ENCODE measurements at places on chromosomes 3 and 15.

DNA sequence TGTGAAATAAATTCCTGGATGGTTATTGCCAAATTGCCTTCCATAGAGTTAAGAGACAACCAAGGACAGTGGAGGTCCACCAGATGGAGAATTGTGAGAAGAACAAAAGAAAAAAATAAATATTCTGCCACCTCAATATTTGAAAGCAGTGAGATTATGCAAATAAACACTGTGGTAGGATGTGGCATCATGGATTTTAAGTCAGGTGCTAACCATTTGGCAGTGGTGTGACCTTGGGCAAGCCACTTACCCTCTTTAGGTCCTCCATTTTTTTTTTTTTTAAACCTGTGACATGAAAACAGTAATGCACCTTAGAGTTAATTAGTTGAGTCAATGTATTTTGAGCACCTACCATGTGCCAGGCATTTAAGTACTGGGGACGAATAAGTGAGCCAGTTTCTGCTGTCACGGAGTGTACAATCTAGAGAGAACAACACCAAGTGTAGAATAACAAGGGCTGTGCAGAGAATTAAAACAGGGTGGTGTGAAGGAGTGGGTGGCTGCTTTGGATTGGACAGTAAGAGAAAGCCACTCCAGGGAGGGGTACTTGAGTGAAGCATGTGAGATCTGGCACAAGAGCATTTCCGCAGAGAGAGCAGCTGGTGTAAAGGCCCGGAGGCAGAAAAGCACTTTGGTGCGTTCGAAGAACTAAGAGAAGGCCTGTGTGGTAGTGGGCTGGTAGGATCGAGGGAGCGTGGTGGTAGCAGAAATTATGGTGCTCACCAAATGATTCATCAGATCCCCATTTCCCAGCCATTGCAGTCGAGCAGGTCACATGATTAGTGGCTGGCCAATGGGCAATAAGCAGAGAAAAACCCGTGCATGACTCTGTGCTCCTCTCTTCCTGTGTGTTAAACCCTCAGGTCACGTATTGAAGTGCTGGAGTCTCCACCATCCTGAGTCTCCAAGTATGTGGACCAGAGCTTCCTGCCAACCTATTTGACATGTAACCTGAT is 39.2 kb downstream of the CCK start:
- DNase-seq: no peak

DNA sequence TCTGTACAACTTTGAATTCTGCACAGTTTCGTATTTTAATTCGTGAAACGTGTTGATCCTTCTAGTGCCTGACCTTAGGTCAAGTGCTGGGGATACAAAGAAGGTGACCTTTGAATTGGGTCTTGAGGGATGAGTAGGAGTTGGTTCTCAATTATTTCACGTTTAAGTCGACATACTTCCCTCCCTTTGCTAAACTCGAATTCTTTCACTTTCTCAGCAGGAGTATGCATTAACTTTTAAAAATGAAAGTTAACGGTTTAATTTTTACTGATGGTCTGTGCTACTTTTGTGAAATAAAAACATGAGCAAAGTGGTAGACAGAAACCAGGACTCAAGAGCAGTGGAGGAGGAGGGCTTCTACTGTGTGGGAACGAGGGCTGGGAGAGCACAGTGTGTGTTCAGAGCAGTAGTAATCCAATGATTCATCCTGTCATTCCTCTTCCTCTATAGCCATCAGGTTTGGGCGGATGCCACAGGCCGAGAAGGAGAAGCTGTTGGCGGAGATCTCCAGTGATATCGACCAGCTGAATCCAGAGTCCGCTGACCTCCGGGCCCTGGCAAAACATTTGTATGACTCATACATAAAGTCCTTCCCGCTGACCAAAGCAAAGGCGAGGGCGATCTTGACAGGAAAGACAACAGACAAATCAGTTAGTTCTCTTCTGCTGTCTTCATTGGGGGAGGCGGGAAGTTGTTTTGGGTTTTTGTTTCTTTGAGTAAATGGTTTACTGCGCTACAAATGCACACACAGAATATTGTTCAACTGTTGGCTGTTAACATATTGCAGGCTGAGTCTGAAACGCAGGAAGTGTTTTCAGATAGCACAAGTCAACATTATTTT is 78.6 kb upstream of the TSEN2 start:
- DNase-seq: no peak

GRCh38 chr15:48096355-48096786 is 24.4 kb upstream of the SLC24A5 start:
- DNase-seq: no peak

DNA sequence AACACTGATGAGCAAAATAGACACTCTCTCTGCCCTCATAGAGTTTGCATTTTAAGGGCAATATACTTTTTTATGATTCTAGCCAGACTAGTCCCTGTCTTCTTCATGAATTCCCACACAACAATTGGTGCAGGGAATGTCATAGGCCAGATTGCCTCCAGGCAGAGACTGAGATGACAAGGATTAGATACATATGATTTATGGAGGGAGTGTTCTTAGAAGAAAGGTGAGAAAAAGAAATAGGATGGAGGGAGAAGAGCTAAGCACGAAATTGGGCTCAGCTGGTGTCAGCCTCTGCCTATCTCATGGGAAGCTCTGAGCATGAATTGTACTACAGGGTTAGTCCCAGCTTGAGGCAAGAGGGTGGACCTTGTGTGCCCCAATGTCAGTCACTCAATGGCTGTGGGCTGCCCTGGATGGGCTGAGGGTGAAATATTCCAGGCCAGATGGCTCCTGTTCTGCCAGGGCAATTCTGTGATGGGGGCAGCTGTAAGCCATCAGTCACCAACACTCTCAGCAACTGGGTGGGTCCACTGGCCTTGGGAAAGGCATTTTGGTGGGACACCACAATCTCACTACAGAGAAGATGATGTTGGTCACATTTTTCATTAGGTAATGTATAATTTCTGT is 31.1 kb downstream of the EIF1B start:
- DNase-seq: no peak

- DNase-seq: no peak
Measured at GRCh38 chr3:4828279-4829030, 150.8 kb upstream of the BHLHE40 start.

GRCh38 chr15:87761736-87762509 is 494.6 kb downstream of the NTRK3 start:
- no peak for DNase-seq

DNA sequence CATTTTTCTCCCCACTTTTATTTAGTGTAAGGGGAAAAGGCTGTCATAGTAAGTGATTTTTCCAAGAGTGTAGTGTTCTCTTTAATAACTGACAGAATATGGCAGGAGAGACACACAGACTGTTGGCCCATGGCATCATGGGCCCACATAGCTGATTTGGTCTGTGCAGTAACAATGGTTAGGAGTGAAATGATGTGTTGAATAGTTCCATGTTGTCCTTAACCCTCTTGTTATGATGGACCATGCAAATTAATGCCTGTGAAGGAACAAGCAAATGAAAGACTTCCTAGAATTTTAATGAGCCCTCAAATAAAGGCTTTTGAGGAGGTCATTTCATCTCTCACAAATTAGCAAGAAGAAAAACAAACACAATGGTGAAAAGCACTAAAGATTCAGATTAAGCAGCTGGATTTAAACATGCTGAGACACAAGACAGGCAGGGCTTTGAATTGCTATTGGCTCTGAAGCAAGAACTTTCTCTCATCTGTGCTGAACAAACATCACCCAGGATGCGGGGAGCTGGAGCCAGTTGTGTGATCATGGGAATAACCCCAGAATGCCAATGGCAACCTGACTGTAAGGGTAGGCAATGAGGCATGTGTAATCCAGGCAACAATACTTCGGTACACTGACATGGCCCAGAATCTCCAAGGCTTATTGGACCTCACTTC is 136.7 kb upstream of the VEPH1 start:
- DNase-seq: no peak

- no peak for DNase-seq
Measured at GRCh38 chr3:29754346-29754745, 473.5 kb downstream of the RBMS3 start.

GRCh38 chr3:166785876-166786275 is 594.2 kb downstream of the ZBBX start:
- DNase-seq: no peak

GRCh38 chr3:13750731-13751130 is 129.1 kb downstream of the WNT7A start:
- no peak for DNase-seq

DNA sequence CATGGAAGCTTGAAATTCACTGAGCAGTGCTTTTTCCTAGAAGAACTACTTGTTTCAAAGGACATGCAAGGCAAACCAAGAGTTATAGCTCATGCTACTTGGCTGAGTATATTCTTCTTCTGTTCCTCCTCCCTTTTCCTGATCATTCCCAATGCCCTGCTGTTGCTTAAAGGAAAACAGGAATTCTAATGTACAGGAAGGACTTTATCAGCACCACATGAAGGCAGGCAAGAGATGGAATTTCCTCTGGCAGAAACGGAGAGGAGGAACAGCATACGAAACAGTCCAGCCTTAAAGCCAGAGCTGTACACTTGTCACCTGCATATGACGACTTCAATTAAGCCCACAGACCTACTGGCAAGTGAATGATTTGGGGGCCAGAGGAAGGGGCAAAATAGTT is 15.7 kb downstream of the MEIS2 start:
- DNase-seq: no peak

DNA sequence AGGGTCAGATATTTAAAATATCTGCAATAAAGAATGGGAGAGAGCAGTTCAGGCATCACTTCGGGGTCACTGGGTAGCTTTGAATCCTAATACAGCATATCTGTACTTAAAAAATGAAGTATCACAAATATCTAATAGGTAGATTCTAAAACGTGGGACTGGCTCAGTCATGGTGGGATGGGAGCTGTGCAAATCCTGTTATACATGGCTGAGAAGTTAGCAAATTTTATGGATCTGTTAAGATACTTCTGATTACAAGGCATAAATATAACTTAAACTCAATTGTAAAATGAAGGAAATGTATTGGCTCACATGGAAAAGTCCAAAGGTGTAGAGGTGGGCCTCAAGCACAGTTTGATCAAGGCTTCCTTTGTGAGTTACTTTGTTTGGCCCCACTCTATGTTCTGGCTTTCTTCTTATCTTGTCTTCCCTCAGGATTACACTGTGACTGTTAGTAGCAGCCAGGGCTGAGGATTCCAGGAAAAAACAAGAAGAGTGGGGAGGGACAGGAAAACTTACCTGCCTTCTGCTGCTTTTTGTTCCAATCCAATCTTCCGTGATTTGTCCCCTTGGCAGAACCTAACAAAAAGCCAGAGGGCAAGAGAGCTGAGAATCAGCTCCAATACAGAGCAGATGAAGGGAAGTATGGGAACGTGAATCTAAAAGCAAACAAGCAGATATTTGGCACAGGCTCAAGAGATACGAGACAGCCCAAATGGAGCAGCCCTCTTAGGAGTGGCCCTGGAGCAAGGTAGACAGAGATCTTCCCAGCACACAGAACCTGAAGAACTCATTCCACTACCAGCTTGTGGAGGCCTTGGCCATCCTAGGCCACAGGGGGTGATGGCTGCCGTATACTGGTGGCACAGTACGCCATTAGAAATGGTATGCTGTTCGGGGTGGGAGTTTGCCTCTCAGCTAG is 10.9 kb downstream of the PAQR9 start:
- DNase-seq: no peak

GRCh38 chr15:41490355-41490754 is 3.3 kb upstream of the ITPKA start:
- DNase-seq: no peak

- DNase-seq: peak; percentile 47
Measured at GRCh38 chr3:9947025-9947995, 4.9 kb downstream of the PRRT3 start.

GRCh38 chr3:188534633-188535032 is 380.7 kb downstream of the LPP start:
- no peak for DNase-seq

DNA sequence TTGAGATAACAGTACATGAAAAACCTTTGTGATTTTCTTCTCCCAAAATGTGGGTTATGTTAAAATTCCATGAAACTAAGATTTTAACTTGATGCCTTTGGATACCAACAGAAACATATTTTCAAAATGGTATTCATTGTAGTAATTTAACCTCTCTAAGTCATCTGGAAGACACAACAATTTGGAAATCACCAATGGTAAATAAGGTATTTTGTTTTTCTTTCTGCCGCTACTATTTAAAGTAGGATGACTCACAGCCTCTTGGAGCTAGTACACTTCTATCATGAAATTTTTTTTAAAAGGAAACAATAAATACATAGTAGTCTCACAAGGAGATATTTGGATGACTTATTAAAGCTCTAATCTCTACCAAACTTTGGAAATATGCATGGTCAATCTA is 291.6 kb upstream of the VEPH1 start:
- no peak for DNase-seq

DNA sequence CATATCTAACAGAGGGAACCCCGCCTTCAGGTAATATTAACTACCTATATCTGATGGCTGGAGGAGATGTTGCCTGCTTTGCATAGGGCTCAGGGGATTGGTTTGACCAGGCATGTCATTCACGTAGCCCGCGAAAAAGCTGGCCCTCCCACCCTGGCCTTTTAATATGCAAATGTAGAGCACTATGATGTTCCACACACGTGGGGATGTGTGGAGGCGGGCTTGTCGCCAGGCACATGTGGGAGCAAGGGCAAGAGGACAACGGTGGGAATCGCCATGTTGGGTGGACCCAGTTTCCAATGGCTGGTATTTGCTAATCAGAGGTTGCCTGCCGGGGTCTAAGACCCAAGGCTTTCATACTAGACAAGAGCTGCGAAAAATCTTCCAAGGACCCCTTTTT is 469.8 kb downstream of the ZPLD1 start:
- no peak for DNase-seq

- no peak for DNase-seq
Measured at GRCh38 chr3:69458803-69459365, 73.0 kb upstream of the FRMD4B start.

- no peak for DNase-seq
Measured at GRCh38 chr3:120495809-120496208, 45.0 kb upstream of the FSTL1 start.

DNA sequence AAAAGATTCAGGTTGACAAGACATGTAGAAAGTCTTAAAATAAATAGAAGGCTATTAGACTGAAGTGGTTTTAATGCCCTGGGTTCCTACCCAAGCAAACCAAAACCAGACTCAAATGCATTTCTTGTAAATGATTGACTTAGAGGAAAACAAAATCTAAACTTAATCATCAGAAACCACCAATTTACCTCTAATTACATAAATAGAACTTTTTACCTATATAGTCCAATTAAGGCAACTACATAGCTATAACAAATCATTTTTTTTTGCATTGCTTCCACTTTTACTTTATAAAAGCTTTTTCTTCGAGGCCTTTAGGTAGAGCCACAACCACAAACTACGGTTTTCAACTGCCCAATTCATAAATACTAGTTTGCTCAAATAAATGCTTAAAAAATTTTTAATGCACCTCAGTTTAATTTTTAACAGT is 231.3 kb upstream of the ARHGEF26 start:
- no peak for DNase-seq

DNA sequence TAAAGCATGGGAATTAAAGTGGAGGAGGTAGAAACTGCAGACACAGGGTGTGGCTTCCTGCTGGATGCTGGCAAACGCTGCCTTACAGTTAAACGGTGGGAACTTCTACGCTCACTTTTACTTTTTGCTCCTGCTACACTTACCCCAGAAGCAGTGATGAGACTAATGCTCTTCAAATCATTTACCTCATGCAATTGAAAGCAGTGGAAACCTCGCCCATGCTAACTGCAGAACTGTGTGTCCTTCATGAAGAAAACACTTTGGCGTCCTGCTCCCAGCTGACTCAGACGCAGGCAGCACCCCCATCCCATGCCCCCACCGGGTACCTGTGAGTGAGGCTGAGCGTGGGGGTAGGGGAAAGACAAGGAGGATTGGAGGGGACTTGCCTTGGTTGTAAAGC is 31.8 kb downstream of the UPK1B start:
- DNase-seq: no peak

- DNase-seq: no peak
Measured at GRCh38 chr3:26634601-26635000, 12.0 kb downstream of the LRRC3B start.

- no peak for DNase-seq
Measured at GRCh38 chr3:37995652-37996641, 5.4 kb downstream of the VILL start.
